T-helper 17 cell (primary cell): ENCODE measurements at places on chromosomes 2 and 18. TPM values are rescaled to one million over a fixed set of nuclear protein-coding genes. Genes with fewer than 3 reads are reported as not detected.

CCDC138 gene
- total RNA-seq, result 2.2 TPM

- no peak for DNase-seq
Measured at GRCh38 chr2:204157684-204158083, 221.1 kb downstream of the ICOS start.

- no peak for DNase-seq
Measured at GRCh38 chr2:37707393-37707792, 36.0 kb upstream of the CDC42EP3 start.

GRCh38 chr18:46427216-46427995 lies 229.6 kb downstream of the LOXHD1 start:
- DNase-seq, result no peak

- DNase-seq, result no peak
Measured at GRCh38 chr2:31217465-31218200, at the start of gene CAPN14. CAPN14 (minus strand) TSS chr2:31217515; CDS start chr2:31205447, 12,068 bp downstream.

CD207 gene
- not detected for total RNA-seq

DNA sequence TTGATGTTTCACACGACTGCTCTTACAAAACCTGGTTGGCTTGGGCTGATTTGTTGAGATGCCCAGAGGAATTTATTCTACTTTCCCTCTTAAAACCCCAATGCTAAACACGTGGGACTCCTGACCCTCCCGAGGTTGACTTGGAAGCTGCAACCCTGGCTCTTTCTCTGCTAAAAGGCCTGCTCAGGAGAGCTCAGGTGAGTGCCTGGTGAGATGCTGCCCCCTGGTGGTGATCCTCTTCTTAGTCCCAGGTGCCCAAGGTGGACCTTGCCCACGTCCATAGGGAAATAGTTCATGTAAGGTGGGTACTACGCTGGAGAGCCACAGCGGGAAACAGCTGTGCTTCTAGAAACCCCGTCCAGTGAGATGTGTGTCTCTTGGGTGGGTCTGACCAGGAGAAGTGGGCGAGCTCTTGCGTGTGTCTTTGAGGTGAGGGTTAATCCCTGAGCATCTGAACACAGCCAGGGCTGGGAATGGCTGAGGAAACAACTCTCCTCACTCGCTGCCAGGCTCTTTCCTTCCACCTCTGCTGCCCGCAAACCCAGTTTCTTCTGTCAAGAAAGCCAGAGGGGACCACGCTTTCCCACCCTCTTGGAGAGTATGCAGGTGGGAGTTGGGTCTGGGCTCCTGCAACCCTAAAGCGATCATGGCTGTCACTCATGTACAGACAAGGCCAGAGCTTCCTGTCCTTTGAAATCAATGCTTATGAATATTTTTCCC lies 25.5 kb upstream of the PXDN start:
- no peak for DNase-seq

DNA sequence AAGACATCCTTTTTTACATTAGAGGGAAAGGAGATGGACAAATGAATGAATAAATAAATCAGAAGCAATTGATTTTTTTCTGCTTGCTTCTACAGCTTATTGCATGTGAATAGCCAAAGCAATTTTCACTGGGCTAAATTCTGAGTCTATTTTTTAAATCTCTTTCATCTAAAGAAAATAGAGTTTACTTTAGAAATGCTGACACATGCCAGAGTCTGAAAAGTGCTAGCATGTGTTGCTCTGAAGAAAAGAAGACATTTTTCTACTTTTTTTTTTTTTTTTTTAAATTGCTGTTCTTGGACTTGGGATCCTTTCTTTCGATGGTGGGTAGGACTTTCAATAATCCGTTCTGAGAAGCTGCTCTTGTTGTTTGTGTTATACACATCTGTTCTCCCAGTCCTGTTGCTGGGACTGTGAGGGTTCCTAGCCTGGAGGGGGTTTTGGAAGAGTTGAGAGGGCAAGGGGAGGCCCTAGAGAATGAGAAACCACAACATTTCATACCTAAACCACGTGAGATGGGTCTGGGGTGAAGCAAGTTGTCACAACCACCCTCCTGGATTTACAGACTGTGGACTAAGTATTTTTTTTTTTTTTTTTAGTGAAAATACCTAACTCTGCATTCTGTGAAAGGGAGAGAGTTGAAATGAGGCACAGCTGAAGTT lies 193.5 kb downstream of the PRKCE start:
- no peak for DNase-seq

DNA sequence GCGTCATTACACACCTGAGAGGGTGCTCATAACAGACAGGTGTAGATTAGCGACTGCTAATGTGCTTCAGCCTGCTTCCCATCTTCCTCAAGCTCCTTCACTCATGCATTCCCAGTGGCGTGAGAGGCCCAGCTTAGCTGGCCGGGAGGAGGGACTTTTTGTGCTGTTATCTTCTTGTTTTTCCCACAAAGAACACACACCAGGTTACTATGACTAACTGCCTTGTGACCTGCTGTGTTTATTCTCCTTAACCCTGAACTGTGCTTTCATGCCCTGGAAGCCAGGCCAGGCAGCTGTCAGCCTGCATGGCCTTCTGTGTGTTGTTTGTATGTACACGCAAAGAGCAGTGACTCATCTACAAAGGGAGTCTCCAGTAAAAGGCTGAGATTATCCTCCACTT lies 143.8 kb downstream of the PIEZO2 start:
- no peak for DNase-seq

DNA sequence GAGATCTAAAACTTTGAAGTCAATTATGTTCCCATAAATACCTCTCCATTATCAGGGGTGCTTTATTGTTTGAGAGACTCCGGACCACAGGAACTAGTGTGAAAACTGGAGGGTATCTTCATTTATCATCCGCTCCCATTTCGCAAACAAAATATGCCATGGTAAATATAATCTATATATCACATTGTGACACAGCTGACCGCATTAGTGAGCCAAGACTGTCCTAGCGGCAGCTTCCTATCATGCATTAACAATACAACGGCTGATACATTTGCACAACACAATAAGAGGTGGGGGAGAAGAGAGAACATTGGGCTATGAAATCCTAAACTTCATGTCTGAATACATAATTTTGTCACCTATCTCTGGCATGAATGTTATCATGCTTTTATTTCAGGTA lies 29.5 kb downstream of the BCL11A start:
- DNase-seq, result no peak

GCG gene
- total RNA-seq, result not detected

GRCh38 chr2:209534228-209534627 lies 110.4 kb downstream of the MAP2 start:
- DNase-seq, result no peak

HOXD13 gene
- not detected for total RNA-seq

FSIP2 gene
- 0.57 TPM for total RNA-seq

DNA sequence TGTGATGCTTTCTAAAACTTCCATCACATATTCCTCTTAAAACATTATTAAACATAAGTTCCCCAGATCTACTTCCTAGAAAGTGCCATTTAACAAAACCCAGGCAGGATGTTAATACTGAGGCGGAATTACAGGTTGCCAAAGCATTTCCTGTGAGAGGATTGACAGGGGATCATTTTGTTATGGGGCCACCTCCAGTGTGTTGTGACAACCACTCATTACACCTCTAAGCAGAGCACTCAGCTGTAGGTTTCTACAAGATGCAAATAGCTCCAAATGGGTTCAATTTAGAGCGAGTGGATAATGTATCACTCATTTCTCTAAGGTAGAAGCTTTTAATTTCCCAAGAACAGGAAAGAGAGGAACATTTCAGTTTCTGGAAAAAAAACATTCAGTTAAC lies 1429.5 kb upstream of the ACVR2A start:
- no peak for DNase-seq

HOXD10 gene
- not detected for total RNA-seq

NIFK gene
- 30.2 TPM for total RNA-seq

GRCh38 chr2:128997166-128997866 lies 678.6 kb upstream of the HS6ST1 start:
- no peak for DNase-seq

DNA sequence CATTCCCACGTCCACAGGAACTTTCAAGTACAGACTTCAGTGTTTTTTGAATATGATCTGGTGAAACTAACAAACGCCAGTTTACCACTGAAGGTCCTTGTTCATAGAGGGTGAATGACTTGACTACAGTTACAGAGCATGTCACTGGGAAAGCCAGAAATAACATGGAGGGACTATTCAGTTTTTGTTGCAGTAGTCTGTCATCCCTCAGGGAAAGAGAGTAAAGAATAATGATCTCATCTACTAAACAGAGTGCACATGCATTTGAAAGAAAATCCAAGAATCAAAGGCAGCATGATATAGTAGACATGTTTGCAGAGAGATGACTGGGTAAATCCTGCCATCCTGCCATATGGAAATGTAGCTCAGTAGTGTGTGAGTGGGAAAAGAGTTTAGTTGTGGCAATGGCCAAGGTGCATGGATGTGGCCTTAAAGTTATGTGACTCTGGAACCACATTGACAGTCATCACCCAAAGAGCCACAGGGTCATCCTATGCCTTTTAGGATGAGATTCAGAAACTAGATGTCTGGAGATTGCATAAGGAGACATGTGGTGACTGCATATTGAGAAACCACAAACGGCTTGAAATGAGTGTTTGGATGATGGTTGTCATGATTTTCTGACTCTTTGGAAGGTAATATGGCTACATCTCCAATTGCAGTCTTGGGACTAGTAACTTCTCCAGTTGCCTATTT lies 125.3 kb upstream of the ZEB2 start:
- no peak for DNase-seq

DNA sequence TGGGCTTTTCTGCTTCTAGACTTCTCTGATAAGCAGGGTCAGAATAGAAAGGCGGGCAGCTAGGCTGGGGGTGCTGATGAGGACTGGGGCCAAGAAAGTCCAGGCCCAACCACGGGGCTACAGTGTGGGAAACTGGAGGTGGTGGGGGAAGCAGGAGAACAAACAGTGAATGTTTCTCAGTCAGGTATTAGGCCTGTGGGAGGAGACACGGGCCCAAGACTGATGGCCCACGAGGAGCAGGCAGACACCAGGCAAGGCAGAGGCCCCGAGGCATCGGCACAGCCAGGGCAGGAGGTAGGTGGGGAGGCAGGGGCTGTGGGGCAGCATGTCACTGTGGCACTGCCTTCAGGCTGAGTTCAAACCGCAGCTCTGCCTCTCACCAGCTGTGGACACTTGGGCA lies 40.7 kb downstream of the KCNIP3 start:
- no peak for DNase-seq

IRS1 gene
- 6.2 TPM for total RNA-seq

DNA sequence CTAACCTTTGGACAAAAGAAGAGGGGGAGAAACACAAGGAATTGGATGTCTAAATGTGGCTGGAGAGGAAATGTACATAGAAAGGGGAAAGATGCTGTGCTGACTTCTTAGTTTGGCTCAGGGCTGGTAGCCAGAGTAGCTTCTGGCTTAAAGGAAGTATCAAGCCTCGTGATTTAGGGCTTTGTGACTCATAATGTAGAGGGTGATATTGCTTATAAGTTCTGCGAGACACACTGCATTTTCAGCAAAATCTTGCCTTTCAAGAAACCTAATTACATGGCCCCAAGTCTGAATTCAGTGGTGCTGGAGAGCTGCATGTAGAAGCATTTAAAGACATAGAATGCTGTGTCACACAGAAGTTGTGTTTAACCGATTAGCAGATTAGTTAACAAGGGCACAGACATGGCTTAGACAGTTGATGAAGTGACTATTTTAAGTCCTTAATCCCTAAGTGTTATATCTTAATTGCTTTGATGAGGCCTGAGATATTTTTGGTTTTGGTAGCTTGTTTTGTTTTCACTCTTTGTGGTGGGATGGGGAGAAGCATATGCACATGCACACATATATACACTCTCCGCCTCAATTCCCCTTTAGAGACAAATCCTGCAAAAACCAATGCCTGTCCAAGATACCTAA lies 66.4 kb downstream of the EPAS1 start:
- DNase-seq, result no peak

DNA sequence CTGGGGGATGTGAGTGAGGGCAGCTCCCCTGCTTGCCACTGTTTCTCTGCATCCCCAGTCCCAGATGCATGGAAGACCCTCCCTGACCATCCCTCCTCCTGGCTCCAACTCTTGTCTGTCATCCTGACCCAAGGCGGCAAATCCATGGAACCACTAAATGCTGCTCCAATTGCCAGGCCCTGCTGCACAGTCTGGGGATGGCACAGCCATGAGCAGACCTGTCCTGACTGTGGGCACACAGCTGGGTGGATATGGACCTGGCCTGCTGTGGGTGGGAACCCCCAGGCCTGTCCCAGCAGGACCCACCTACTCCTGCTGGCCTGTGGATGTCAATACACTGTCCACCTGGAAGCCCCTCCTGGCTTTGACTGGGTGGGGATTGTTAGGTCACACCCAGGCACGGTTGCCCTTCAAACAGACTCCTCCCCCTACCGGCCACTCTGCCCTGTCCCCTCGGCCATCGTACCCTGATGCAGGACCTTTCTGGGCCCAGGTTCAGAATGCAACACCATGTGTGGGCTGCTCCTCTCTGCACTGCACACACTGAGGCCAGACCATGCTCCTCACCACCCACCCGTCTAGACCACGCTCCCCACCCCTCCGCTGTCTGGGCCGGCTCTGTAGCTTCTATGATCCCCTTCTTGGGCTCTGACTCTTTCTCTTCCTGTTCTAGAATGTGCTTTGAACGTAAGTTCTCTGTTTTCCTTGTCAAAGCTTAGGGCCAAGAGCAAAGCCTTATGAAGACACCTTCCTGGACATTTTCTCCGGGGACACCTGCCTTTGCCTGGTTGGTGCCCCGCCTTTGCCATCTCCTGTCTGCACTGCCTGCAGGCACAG lies 57.9 kb downstream of the INPP5D start:
- DNase-seq, result no peak

DNA sequence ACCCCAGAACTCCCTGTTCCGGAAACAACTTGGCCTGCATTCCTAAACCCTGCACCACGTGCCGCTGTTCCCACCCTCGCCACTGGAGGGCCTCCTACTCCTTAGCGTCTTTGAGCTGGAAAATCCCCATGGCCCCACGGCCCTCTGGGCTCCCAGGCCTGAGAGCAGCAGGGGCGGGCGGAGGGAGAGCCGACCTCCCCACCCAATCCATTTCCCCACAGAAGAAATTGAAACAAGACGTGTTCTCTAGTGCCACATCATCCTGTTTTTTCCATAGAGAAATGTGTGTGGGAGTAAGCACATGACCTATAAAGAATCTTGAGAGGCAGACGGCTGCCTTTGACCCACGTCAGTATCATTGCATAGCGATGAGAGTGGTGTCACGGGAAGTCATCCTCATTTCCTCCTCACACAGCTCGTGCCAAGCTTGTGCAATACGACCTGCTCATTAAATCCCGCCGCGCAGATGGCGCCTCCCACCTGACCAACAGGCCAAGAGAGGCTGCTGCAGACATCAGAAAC lies 79.2 kb downstream of the LAMA1 start:
- no peak for DNase-seq

GAD1 gene
- total RNA-seq, result not detected

DNA sequence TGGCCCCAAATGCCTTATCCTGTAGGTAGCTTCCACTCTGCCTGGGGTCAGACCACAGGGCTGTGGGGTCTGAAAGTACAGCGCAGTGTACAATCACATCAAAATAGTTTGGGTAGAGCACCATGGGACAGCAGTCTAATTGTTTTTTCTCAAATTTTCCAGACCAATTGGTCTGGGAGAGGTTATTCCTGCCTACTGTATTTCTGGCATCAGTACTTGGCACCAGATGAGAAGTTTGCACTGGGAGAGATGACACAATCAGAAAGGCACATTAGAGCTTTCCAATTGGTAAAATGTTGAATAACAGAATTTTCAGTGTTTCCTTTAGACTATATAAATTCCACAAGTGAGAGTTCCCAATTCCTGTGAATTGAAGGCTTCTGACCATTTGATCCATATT lies 30.9 kb upstream of the LRRTM1 start:
- DNase-seq, result no peak
